ENCODE measurements at places on chromosomes 5 and 9.

DNA sequence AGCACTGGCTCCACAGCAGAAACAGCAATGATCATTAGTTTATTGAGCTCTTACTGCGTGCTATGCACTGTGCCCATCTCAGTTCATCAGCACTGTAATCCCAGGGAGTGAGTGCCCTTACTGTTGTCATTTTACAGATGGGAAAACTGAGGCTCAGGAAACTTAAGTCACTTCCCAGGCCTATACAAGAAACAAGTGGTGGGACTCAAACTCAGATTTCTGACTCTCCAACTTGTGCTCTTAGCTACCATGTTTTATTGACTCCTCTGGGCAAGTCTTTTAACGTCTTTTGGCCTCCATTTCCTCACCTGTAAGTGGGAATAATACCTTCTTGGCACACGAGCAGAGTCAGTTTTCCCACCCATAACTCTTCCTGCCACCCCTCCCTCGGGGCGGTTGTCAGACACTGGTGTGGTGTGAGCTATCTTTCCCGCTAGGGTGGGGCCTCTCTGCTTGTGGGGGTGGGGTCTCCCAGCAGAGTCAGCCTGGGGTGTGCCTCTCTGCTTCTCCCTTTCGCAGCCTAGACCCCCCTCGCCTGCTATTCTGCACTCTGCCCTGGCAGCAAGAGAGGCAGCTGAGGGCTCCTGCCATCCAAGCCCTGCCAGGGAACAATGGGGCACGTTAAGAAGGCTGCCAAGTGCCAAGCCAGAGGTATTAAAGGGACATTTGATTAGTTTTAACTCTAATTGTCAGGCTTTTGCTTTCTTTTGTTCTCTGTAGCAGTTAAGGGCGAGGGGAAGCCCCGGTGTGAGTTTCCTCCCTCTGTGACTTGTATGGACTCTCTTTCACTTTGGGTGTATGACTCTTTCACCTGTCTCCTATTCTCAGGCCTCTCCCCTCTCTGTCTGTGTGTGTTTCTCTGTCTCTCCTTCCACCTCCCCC is 12.1 kb downstream of the GALNT10 start:
- DNase-seq, result no peak

DNA sequence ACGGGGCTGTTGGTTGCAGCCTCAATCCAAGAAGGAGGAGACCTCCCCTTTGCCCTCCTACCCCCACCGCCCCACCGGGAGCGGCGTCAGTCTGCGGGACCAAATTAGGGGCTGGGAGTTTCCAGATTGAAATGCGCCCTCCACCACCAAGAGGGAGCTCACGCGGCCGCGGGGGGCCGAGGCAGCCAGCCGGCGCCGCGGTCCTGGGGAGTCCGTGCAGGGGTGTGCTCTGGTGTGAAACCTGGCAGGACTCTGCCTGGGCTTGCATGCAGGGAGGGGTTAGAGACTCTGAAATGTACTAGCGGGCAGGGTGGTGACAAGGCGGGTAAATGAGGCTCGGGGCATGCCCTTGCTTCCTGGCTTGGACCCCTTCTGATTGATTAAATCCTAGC is 989 bp upstream of the FBN2 start:
- no peak for DNase-seq

DNA sequence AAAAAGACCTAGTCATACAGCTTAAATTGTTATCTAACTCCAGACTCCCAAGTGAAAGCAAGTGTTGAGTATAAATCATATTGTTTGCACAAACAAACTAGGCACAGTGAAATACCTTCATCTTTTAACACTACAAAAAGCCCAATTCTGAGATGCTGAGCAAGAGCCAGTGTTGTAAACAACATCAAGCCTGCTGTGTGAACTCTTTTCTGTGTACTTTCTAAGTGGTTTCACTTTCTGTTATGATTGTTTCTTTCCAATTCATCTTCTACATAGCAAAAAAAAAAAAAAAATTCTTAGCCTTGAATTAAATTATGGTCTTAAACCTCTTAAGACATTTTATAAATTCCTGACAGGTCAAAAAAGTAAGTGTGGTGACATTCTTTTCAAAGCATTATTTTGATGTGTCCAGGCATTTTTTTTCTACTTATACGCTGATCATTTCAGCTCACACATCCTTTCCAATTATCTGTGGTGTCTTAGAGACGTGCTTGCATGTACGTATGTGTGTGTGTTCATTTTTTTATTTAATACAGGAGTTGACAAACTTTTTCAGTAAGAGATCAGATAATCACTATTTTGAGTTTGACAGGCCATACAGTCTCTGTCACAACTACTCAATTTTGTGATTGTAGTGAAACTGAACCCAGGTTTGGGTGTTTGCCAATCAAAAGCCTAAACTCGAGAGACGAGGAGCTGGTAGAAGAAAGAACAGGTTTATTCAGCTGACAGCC is 556.1 kb downstream of the CDH9 start:
- no peak for DNase-seq

DNA sequence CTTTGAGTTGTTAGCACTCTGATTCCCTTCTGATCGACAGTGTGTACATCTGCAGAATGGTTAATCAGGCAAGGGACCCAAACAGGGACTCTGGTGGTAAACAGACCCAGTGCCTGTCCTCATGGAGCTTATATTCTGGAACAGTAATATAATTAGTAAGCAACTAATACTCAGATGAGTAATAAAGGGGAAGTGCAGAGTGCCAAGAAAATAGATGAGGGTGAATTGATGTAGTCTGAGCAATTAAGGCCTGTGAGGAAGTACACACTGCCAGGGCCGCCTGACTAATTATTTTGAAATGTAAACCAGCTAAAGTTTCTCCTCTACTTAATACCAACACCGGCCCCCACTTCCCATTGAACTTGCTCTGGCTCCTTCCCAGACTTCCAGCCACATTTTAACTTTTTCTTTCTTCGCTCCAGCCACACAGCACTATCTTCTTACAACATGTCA is 4.2 kb downstream of the DHX29 start:
- no peak for DNase-seq

GRCh38 chr9:14746626-14747025 is 24.1 kb upstream of the CER1 start:
- no peak for DNase-seq

GRCh38 chr5:178058321-178059012 is 54.9 kb upstream of the N4BP3 start:
- DNase-seq, result no peak

DNA sequence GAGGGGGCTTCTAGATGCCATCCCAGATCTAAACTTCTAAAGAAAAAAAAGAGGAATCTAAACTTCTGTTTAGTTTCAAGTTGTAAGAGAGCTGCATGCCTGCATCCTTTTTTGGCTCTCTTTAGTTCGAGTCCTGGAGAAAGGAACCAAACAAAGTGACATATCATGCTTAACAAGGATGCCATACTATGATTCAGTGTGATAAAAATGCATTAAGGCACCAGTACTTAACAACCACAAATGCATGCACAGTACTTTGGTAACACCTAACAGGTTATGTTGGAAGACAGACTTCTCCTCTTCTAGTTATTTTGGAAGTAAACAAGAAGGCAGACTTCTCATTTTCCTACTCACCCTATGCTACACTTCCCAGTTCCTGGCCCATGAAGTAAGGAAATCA is 27.3 kb downstream of the NME5 start:
- DNase-seq, result no peak

- DNase-seq, result no peak
Observed at GRCh38 chr5:55593115-55593472, 58.3 kb upstream of the PLPP1 start.

DNA sequence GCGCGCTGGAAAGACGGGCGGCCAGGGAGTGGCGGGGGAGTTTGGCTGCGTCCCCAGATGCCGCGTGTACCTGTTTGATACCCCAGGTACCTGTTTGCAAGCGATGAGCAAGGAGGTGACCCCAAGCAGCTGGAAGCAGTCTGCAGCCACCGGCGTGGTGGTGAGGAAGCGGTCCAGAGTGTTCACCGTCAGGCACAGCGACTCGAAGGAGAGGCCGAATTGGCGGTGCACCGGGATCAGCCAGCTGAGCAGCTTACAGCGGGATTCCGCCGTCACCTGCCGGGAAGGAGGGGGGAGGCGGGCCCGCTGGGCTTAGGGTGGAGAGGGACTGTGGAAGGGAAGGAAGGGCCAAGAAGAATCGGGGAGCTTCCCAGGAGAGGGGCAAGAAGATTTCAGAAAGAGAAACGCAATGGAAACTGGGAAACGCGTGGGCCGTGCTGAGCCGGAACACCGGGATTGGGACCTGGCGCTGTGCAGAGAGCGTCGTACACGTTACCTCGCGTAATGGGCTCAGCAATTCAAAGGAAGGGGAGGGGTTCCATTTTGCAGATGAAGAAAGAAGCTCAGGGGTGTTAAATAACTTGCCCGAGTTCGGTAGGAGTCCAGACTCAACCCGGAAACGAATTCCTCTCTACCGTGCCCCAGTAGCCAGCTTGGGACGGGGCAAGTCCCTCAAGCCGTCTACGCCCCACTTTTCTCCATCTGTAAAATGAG is 980 bp downstream of the CCNO start:
- DNase-seq, result no peak

GRCh38 chr9:36031774-36032555 is 4.7 kb upstream of the RECK start:
- no peak for DNase-seq

DNA sequence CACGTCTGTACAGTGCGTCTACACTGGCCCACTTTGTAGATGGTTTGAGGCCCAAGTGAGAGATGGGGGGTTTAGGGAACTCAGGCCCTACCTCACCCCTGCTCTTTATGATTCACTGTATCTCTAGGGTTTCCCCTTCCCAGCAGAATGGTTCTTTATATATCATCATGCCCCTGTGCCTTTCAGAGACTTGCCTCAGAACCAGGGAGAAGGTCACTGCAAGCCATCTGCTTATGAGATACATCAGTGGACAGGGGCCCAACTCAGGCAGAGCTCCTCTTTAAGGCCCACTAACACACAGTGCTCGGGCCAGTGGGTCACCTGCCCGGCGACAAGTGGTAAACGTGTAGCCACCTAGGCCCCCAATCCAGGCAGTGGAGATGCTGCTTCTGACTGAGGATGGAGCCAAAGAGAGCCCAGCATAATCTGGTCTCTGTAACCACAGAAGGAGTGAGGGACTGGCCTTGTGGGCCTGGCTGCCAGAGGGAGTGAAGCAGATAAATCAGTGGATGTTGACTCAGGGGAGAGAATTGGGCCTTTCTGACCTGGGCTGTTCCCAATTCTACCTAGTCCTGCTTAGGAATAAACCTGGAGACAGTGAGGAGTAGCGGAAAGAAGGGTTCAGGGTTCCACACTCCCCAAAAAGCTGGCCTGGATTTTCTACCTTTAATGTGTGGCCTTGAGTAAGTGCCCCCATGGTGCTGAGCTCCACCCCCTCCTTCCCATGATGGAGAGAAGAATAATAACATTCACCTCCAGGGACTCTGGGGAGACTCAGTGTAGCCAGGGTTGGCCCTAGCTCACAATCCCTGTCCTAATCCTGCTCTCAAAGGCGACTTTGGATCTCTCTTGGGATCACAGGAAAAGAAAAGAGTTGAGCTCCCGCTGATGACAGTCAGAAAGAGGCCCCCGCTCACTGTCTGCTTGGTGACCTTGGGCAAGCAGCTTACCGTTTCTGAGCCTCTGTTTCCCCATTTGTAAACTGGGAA is 2.8 kb upstream of the DUSP1 start:
- no peak for DNase-seq

- DNase-seq, result no peak
Observed at GRCh38 chr5:154696891-154697290, 58.3 kb upstream of the LARP1 start.

- DNase-seq, result no peak
Observed at GRCh38 chr9:3793971-3794383, 268.2 kb upstream of the RFX3 start.

GRCh38 chr9:14346811-14347405 is 33.0 kb upstream of the NFIB start:
- DNase-seq, result no peak

- DNase-seq, result no peak
Observed at GRCh38 chr9:18350036-18350435, 123.9 kb upstream of the ADAMTSL1 start.

DNA sequence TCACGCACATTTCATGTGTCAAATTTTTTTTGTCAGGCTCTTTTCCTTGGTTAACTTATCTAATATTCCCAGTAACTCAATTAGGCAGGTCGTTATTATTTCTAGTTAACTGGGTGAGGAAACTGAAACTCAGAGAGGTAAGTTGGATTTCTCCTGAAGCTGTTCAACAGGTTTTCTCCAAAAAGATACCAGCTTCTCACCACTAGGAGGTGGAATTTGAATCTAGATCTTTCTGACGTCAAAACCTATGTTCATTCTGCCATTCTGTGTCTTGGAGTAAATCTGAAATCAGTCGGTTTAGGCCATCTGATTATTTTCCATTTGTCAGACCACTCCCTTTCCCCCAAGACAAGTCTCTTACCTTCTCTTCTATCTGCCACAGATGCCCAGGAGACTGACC is 572.9 kb downstream of the ACTL7B start:
- DNase-seq, result no peak

- DNase-seq, result no peak
Observed at GRCh38 chr5:32210151-32210550, 36.0 kb upstream of the GOLPH3 start.

DNA sequence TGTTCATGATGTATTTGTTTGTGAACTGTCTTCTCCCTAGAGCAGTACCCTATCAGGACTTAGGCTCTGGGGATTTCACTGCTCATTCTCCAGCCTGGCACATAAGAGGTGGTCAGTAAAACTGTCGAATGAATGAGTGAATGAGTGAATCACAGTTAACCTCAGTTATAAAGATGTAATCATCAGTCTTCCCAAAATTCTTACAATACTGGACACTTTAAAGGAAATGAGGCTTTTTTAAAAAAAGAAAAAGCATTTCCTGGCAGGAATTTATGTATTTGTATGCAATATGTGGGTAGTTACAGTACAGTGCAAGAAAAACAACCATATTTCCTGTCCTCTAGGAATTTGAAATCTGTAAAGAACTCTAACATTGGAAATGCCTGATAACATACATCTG is 59.6 kb downstream of the RAI14 start:
- DNase-seq, result no peak

DNA sequence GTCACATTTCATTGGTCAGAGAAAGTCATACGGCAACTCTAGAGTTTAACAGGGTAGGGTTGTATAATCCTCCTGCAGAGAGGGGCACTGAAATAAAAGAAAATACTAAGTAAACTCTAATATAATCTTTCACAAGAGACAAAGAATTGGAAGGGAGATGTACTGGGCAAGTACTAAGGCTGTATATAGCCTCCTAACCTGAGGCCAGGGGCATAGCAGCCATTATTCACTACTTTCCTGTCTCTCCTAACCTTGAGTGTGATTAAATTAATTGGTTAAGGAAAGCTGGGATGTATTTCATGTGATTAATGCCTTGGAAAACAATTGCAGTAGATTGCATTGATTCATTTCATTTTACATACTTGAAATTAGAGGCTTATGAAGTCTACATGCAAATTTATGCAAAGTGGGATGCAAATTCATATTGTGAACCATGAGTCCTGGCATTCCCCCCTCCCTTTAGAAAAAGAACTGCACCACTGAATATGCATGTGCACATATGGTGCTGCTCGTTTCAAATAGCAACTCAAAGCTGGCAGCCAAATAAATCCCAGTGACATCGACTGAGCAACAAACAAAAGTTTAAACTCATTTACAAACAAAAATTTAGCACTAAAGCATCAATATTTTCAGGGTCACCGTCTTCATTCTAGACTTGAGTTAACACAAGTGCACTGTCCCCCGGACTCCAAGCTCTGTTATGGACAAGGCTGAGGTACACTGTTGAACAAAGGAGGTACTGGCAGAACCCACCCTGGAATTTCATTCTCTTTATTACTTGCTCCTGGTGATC is 70.0 kb downstream of the DMAC1 start:
- no peak for DNase-seq

- DNase-seq, result no peak
Observed at GRCh38 chr5:142981886-142982820, 212.0 kb downstream of the ARHGAP26 start.

All from stimulated activated CD4-positive, alpha-beta T cell treated with anti-CD3 and anti-CD28 coated beads, Interleukin-1b, Interleukin-23, amount 100 ng/mL, for 1 hour (primary cell).